HuH-7.5 (cell line): ENCODE measurements at places on chromosomes 11 and 22.

GRCh38 chr11:20038972-20039371 is 121.3 kb downstream of the DBX1 start:
- DNase-seq = no peak

GRCh38 chr11:86606836-86607481 is 65.5 kb downstream of the ME3 start:
- no peak for DNase-seq

DNA sequence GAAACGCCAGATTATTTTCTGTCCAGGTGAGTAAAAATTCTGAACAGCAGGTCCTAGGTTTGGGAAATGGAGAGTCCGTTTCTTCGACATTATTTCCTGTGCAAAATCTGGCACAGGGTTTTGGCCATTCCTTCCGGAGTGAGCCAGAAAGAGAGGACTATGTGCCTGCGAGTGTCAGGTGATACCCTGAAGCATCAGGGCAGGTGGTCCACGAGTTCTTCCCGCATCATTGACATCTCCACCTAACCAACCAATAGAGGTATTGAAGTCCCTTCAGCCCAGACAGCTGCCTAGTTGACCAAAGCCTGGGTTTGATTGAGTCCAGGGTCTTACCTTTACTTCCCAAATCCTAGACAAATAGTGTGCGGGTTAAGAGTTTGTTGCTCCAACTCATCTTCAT is 808 bp downstream of the SNAP29 start:
- DNase-seq = no peak

GRCh38 chr22:41996826-41997225 is 1.8 kb upstream of the WBP2NL start:
- DNase-seq = no peak

- DNase-seq = no peak
Observed at GRCh38 chr11:19607656-19608360, 104.8 kb upstream of the NAV2 start.

- no peak for DNase-seq
Observed at GRCh38 chr22:47691152-47691895, 928.9 kb downstream of the TBC1D22A start.

DNA sequence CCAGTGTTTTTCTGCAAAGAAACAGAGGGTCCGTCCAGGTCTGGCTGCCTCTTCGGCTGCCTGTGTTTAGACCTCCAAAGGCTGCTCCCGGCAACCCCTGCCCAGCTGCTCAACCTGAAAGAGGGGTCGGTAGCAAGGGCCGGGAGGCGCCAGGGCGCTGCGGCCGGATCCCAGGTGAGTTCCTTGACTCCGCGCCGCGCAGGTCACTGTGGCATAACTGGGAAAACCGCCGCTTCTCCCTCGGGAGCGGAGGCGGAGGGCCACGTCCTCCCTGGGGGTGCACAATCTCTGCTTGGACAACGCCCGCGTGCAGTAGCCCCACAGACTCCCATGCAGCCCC is 1.0 kb upstream of the BRSK2 start:
- DNase-seq = no peak

DNA sequence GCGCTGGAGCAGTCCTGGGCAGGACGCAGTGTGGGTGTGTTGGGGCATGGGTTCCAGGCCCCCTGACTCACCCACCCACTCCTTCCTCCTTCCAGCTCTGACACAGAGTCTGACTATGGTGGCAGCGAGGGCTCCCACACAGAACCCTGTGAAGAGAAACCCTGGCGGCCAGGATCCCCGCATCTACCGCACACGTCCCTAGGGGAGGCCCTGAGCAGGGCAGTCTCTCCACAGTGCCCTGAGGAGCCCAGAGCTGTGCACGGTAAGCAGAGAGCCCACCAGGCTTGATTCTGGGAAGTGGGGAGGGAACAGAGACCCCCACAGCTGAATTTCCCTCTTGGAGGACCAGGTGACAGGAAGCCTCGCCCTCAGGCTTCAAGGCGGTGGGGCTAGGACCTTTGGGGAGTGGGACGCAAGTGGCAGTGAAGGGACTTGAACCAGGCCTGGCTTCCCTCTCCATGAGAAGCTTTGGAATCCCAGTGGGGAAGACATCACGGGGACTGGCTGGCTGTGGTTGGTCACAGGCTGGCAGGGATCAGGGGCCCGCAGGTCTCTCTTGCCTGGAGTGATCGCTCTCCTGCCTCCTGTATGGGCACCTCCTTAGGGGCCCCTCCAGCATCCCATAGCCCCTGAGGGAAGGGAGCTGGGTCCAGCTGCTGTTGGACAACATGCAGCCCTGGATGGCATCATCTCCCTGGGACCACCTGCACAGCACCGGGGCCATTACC is 96.4 kb upstream of the PARVA start:
- DNase-seq = no peak

DNA sequence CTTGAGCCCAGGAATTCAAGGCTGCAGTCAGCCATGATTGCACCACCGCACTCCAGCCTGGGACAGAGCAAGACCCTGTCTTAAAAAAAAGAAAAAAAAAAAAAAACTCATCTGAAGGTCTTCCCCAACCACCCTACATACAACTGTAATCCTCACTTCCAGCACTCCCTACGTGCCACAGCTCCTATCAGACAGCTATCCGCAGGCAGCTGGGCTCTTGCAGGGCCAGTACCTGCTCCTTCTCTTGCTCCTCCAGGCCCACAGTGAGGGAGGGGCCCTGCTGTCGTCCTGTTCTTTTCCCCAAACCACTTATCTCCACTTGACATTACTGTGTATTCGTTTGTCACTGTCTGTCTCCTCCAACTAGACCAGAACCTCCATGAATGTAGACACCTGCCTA is 156.1 kb upstream of the NECTIN1 start:
- DNase-seq = no peak

- DNase-seq = no peak
Observed at GRCh38 chr11:65968600-65969482, 7.3 kb downstream of the SART1 start.

DNA sequence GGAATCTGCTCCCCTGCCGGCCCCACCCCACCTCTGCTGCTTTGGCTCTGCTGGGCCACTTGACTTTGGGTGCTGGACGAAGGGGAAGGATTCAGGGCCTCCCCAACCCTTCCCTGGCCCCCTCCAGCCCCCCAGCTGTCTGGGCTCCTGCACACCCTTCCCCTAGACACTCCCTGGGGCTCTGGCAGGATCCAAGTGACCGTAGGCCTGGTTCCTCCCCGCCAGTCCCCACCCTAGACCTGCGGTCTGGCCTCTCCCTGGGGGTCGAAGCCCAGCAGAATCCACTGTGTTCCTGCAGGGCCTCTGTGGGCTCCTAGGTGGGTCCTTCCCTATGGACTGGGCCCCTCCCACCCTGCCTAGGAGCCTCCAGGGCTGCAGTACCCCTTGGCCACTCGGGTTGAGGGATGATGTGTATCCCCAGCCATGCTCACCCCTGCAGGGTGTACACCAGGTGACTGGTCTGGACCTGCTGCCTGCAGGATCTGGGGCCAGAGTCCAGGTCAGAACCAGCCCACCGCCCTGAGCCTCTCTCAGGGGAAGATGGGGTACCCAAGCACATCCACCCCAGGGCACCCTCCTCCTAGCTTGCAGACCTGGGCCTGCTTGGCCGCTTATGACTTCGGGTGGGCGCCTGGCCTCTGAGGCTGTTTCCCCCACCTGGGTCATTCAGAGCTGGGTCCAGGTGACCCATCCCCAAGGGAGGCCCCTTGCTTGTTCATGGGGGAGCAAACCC is 5.6 kb downstream of the PIM3 start:
- no peak for DNase-seq
